ENCODE measurements at places on chromosomes 7 and 10. TPM values are rescaled to one million over a fixed set of nuclear protein-coding genes. Genes with fewer than 3 reads are reported as not detected.

The GRM3 gene
- not detected for total RNA-seq

The CALHM3 gene
- 13.1 TPM for total RNA-seq

The LIPA gene
- total RNA-seq: 45.2 TPM

The CTAGE15 gene
- 0.20 TPM for total RNA-seq

The ZNF862 gene
- 42.4 TPM for total RNA-seq

The TWIST1 gene
- 1.0 TPM for total RNA-seq

The TMEM26 gene
- not detected for total RNA-seq

The JCAD gene
- total RNA-seq: 30.5 TPM

The ZNF775 gene
- 3.4 TPM for total RNA-seq

The MEOX2 gene
- total RNA-seq: not detected

The ACSM6 gene
- total RNA-seq: not detected

The LAMB1 gene
- total RNA-seq: 236 TPM

The TRIM74 gene
- total RNA-seq: 2.6 TPM

The NEUROG3 gene
- total RNA-seq: not detected

The AKR1C8 gene
- 2.7 TPM for total RNA-seq

The PRPF18 gene
- total RNA-seq: 18.9 TPM

The EEPD1 gene
- total RNA-seq: 9.4 TPM

The LARP4B gene
- total RNA-seq: 109 TPM

The SAP25 gene
- 11.0 TPM for total RNA-seq

The SSC4D gene
- total RNA-seq: 3.5 TPM

The TLL2 gene
- 0.15 TPM for total RNA-seq

The OR2A42 gene
- total RNA-seq: not detected

The CFAP70 gene
- total RNA-seq: 3.1 TPM

The SEMA3E gene
- 2.1 TPM for total RNA-seq

The HGF gene
- total RNA-seq: not detected

The CNPY1 gene
- total RNA-seq: not detected

The ADCYAP1R1 gene
- total RNA-seq: not detected

The BUD23 gene
- total RNA-seq: 158 TPM

The SEMA3D gene
- 4.8 TPM for total RNA-seq

The PTF1A gene
- not detected for total RNA-seq

The CCDC7 gene
- 6.9 TPM for total RNA-seq

The CTAGE4 gene
- total RNA-seq: 5.8 TPM

The DEPP1 gene
- 15.1 TPM for total RNA-seq

The MCM10 gene
- 24.5 TPM for total RNA-seq

The SEMA3C gene
- 20.9 TPM for total RNA-seq

The BICC1 gene
- not detected for total RNA-seq

All from PC-9 (cell line).